ENCODE measurements at places on chromosomes 3 and 15. TPM values are rescaled to one million over a fixed set of nuclear protein-coding genes. Genes with fewer than 3 reads are reported as not detected.

- H3K4me1 ChIP-seq, result no peaks in the 10 kb centered on the region
- H3K4me3 ChIP-seq, result no peak overlapping the region
- H3K27me3 ChIP-seq, result peaks cover 16% of the 10 kb centered on the region
- H3K36me3 ChIP-seq, result no peaks in the 10 kb centered on the region
- no peak for DNase-seq
- H3K27ac ChIP-seq, result no peak overlapping the region
These were observed 478.7 kb downstream of the RBMS3 start for GRCh38 chr3:29759411-29760225.

DNA sequence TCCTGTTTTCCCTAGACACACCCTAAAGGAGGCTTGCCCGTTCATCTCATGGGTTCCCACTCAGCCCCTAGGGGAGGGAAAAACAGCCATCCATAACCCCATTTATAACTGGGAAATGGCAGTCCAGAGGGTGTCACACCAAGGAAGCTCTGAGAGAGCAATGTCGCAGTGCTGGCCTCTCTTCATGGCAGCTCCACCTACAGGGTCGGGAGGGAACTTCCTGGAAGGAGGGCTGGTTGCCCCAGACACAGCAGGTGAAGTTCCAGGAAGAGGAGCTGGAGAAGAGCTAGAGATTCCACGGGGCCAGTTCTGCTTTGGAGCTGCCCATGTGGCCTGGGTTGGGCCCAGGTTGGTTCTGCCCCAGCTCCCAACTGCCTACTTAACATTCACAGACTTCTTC, 22.3 kb upstream of the LINGO1 start:
- DNase-seq, result no peak
- H3K4me3 ChIP-seq, result no peak overlapping the region
- no peak overlapping the region for H3K27ac ChIP-seq

DNA sequence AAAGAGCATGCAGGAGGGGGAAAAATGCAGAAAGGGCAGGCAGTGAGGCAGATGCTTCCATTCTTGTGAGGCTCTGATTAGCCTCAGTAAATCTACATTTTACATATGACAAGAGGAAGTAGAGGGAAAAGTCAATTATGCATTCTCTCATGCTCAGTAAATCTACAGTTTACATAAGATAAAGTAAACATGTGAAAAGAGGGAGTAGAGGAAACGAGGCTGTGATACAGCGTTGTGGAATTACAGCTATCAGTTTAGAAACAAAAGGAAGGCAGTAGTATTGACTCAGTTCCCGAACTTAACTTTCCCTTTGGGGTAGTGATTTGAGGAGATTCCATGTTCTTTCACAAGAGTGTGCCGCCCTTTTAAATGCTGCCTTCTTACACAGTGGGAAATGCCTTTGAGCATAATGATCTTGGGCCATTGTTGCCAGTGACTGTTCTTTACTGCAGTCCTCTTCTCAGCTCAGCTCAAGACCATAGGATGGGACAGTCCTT, 39.3 kb downstream of the OSTN start:
- no peaks in the 10 kb centered on the region for H3K36me3 ChIP-seq
- H3K27me3 ChIP-seq, result peaks cover 12% of the 10 kb centered on the region
- H3K4me3 ChIP-seq, result no peak overlapping the region
- no peak for DNase-seq

- no peak overlapping the region for H3K4me3 ChIP-seq
- H3K27me3 ChIP-seq, result no peaks in the 10 kb centered on the region
- no peak overlapping the region for H3K27ac ChIP-seq
- H3K4me1 ChIP-seq, result peaks cover 33% of the 10 kb centered on the region
- no peak for DNase-seq
These were observed 34.0 kb upstream of the ARHGEF3 start for GRCh38 chr3:56835650-56836227.

The GPR149 gene
- not detected for total RNA-seq

The KCNH8 gene
- total RNA-seq, result not detected
